ENCODE measurements at places on chromosomes 12 and 14.

GRCh38 chr12:90399357-90399756, 555.6 kb downstream of the CCER1 start:
- DNase-seq: no peak

GRCh38 chr12:49776413-49776812, 35.1 kb downstream of the TMBIM6 start:
- DNase-seq: peak; percentile 46

GRCh38 chr14:50964683-50965390, 20.6 kb upstream of the PYGL start:
- DNase-seq: no peak

DNA sequence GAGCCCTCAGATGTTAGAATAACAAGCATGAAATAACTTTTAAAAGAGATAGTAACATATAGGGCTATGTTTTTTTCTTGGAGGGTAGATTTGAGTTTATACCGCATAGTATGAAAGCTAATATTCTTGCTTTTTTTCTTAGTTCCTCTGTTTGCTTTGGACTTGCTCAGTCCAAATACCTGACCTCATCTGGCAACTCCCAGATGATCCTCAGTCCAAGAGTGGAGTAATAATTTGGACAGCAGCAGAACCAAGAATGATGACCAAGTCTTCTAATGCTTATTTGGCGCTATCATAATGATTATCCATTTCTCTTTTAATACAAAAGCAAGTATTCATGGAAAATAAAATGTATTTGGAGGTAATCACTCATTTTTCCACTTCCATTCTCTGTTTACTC, 45.6 kb downstream of the GUCY2C start:
- DNase-seq: no peak

GRCh38 chr12:94730847-94731246, 80.5 kb upstream of the TMCC3 start:
- no peak for DNase-seq

GRCh38 chr12:103962493-103962892, 3.2 kb upstream of the TDG start:
- no peak for DNase-seq

DNA sequence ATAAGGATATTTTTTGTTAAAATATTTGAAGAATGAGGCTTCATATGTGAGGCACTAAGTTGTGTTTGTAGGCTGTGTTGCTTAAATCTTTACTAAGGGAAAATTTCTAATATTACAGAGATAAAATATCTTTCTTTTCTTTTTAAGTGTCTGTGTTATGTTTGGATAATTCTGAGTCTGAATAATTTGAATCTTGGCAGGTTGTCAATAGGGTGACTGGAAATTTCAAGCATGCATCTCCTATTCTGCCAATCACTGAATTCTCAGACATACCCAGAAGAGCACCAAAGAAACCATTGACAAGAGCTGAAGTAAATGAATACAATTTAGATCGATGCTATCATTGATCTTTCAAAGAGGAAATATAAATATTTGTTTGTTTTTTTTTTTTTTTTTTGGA, 29.4 kb downstream of the TMPO start:
- DNase-seq: no peak

GRCh38 chr12:12903642-12904609, 12.6 kb downstream of the GPRC5A start:
- DNase-seq: no peak

DNA sequence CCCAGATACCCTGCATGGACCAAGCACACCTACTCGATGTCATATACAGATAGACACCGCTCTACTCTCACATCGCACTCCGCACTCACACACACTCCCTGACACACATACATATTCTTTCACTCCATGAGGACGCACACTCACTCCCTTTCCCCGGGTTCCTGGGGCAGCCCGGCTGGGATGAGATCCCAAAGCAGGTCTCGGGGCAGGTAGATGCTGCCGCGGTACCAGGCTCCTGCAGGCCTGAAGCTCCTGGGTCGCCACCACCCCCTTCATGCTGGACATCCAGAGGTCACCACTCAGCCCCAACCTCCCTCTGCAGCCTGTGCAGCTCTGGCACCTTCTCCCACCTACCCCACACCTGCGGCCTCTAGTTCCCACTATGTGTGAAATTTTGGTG, 2.3 kb downstream of the C1QL4 start:
- DNase-seq: no peak

GRCh38 chr12:83388551-83388950, 701.8 kb downstream of the TMTC2 start:
- no peak for DNase-seq

DNA sequence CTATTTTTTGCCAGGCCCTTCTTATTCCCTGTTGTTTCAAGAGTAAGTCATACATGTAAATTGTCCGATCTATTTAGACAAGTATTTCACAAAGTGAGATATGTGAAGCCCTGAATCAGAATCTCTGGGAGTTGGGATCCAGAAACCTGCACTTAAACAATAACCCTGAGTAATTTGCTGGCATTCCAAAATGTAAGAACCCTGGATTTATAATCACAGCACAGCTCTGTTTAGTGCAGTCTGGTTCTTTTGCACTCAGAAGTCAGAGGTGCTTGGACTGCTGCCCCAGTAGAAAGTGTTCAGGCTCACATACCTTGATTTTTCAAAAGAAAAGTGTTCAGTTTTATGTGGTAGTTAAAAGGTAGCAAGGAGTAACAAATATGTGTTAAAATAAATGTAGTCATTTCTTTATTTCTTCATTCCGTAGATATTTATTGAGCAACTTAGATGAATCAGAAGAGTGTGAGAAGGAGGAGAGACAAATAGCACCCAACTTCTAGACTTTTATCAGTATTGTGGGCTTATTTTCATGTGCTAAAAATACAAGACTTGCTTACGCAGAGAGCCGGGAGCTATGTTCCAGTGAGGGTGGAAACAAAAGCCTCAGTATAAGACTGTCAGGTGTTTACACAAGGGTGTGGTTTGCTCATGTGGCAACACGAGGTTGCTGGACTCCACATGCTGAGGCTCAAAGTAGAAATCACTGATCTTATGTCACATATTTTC, 70.1 kb downstream of the SYNE2 start:
- DNase-seq: no peak

DNA sequence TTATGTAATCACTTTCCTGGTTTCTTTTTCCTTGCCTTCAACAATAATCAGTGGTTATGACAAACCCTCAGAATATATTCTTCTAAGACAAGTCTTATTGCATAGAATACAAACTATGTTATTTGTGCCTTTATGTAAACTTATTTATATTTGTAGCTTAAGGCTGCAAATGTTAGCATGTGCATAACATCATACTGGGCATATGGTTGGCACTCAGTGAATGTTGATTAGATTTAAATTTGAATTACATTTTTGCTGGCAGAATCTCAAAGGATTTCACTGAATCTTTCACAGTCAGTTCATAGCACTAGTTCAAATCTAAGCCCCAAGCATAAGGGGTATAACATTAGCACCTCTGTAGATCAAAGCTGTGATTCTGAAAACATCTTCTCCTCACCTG, 113.2 kb upstream of the AEBP2 start:
- no peak for DNase-seq

DNA sequence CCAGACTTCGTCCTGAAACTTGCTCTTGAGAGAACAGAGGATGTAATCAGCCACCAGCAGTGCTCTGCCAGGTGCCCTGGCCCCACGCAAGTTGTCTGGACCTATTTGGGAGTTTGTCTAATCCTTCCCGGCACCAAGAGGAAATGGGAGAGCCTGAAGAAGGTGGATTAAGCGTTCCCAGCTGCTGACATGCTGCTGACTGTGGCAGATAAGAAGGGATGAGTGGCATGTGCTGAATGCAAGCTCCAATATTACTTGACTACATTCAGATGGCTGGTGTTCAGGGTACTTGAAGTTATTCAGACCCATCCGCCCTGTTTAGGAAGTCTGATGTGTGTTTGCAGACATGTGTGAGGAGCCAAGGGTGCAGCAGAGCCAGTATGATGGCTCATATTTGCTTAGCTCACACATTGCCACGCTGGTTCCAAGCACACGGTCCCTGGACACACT, 440.6 kb upstream of the CCDC196 start:
- no peak for DNase-seq

DNA sequence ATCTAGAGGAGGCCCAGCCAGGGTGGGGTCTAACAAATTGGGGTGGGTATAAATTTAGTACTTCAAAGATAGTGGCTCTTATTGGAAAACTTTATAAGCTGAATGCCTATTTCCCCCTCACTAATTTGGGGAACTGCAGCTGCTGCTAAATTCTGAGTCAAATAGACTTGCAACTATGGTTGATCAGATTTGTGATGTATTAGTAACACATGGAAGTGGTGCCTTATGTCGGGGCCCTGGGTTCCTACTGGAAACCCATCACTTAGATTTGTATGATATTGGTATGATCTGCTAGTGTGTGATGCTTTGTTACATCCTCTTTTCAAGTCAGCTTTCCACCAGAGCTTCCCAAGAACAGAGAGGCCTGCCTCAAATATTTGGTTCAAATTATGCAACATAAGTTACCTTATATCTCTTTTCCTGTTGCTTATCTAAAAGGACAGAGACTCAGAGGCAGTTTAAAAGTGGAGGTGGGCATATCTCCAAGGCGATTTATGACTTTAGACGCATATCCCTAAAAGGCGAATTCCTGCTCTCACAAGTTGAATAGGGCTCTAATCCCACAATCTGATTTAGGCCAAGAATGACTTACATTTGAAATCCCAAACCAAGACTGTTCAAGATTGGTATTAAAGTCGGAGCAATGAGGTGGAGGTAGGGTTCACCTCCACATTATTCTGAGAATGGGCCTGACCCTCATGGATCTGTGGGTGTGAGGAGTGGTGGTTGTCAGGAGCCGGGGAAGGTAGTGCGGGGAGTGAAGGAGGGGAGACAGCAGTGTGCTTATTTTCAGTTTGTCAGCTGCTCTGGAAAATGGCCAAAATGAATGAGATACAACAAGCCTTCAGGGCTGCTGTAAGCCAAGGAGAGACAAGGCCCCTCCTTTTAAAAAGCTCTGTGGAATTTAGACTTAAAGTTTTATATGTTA, 425.8 kb downstream of the RAD51B start:
- DNase-seq: no peak

DNA sequence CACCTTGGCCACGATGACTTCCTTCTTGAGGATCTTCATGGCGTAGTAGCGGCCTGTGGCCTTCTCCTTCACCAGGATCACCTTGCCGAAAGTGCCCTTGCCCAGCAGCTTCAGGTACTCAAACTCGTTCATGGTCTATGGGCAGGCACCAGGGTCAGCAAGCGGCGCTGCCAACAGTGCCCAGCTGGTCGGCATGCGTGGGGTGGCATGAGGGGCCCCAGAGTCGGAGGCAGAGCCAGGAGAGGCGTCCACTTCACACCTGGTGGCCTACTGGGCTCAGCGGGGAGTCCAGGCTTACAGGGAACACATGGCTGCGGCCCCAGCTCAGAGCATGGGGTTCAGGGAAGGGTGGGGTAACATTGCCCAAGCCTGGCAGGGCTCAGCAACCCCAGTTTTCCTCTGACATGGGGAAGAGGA, 20.5 kb downstream of the AKT1 start:
- no peak for DNase-seq

- no peak for DNase-seq
These were observed 13.6 kb upstream of the FOXJ2 start for GRCh38 chr12:8018666-8019581.
